Cerebellar nuclear complex (tissue), 1 donor: ENCODE measurements at places on chromosomes 11 and 22.
A peak's percentile ranks its signal among the peaks of the same experiment; 100 is the strongest.

GRCh38 chr11:65014726-65015227 is 817 bp downstream of the ARL2 start:
- no peak for DNase-seq

- DNase-seq: no peak
Observed at GRCh38 chr11:31786996-31787685, 24.0 kb downstream of the PAX6 start.

- no peak for DNase-seq
Observed at GRCh38 chr11:115334932-115335788, 169.1 kb downstream of the CADM1 start.

- DNase-seq: no peak
Observed at GRCh38 chr11:70735976-70736375, 337.6 kb downstream of the CTTN start.

DNA sequence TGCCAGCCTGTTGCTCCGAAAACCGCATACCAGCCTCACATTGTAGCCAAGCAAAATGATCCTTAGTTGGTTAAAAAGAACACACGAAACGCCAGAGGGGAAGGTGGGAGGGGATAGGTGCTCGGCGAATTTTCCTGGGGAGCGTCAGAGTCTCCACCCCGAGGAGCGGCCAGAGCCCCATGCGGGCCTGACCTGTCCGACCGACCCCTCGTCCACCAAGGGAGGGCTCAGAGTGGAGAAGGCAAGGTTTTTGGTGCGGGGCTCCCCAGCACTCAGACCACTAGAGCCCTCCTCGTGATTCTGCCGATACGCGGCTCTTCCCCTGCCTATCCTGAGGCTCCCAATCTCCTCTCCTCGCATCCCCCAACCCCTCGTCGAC is 39.6 kb downstream of the DIXDC1 start:
- peak; percentile 12 for DNase-seq

DNA sequence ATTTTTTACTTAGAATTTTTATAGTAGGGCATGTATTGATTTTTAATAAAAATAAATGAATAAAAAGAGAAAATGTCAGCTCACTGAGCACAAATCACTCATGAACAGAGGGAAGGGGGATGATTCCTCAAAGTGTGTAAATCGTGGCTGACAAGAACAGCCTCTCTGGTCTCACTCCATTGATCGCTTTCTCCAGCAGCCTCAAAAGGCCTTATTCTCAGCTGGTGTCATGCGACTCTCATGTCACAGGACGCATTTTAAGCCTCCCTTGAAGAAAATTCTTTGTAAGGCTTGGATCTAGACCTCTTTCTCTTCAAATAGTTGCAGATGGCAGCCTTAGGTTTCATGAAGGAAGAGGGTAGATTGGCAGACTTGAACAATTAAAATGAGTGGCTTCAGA is 33.9 kb upstream of the SLC5A12 start:
- no peak for DNase-seq

- no peak for DNase-seq
Observed at GRCh38 chr11:73201249-73201648, 16.8 kb upstream of the P2RY2 start.

DNA sequence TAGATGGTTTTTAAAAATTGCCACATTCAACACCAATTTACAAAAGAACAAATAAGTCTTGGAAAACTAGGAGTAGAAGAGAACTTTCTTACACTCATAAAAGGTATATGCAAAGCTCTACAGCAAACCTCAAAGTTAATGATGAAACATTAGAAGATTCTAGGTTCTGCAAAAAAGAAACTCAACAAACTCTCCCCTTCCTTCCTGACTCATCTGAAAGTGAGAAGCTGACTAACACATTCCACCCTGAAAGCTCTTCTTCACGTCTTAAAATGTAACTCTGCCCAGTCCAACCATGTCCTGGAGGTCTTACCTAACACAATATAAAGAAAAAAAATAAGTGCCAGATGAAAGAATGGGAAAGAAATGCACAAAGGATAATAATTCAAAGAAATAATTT is 218.9 kb upstream of the ISX start:
- DNase-seq: no peak

- DNase-seq: no peak
Observed at GRCh38 chr22:23579870-23580575, at the start of gene IGLL1. Gene IGLL1 (minus strand): TSS chr22:23580290. CDS start chr22:23580190, 100 bp downstream.

GRCh38 chr11:100105982-100106358 is 581.1 kb upstream of the ARHGAP42 start:
- no peak for DNase-seq

DNA sequence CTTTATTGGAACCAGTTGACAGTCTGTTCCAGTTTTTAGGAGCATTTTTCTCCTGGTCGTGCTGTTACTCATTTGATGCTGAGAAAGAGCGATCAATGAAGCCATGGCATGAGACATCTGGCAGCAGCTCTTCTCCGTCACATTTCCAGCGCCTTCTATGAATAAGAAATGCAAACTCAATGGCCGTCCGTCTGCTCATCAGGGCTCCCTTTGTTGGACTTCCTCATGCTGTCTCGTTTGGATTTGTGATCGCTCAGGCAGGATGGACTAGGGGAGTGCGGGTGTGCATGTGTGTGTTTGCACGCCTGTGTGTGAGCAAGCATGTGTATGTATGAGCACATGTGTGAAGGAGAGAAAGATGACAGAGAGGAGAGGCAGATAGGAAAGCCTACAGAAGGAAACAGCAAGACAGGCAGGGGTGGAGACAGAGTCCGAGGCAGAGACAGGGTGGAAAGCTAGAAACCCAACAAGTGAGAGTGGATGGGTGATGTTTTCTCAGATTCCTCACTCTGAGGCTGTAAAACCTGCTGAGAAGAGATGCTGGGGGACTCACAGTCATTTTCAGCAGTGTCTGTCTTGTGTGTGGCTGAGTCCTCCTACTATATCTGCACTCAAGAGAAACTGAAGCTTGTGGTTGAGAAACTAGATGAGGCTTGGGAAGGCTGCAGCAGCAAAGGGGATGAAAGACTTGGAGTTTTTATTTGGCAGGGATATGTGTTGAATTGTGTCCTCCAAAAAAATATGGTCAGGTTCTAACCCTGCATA is 56.0 kb upstream of the CLMP start:
- DNase-seq: no peak

DNA sequence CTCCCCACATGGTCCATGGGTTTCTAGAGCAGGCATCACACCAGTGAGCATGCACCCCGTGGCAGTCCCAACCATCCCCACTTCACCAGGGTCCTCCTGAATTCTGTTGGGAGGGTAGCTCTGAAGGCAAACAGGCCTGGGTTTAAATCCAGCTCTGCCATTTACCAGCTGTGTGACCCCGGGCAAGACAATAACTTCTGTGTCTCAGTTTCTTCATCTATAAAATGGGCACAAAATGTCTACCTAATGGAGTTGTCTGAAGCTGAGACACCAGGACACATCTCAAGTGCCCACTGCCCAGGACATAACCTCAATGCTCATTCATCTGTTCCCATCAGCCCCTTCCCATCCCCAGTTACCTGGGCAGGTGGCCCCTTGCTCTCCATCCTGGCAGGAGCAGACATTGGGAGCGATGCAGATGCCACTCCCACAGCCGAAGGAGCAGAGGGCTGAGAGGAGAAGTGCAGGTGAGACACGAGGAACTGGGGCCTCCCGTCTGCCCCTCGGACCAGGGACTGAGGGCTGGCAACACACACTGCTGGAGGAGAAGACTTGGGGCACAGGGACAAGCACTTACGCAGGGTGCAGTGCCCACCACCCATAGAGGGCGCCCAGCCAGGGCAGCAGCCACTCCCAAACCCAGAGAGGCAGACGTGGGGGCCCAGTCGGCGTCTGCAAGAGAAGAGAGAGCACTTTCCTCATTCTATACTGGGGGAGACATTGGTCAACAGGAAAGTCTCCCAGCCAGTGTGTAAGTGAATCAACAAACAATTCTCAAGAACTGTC is 4.0 kb downstream of the VWCE start:
- no peak for DNase-seq

- no peak for DNase-seq
Observed at GRCh38 chr11:132937016-132937415, 595.3 kb downstream of the OPCML start.

- no peak for DNase-seq
Observed at GRCh38 chr11:19467904-19468303, 227.2 kb upstream of the E2F8 start.

GRCh38 chr11:83249445-83249844 is 36.7 kb downstream of the CCDC90B start:
- no peak for DNase-seq

GRCh38 chr22:43047605-43048004 is 32.7 kb upstream of the PACSIN2 start:
- no peak for DNase-seq

- DNase-seq: no peak
Observed at GRCh38 chr11:117831661-117832415, 7.3 kb upstream of the FXYD2 start.

DNA sequence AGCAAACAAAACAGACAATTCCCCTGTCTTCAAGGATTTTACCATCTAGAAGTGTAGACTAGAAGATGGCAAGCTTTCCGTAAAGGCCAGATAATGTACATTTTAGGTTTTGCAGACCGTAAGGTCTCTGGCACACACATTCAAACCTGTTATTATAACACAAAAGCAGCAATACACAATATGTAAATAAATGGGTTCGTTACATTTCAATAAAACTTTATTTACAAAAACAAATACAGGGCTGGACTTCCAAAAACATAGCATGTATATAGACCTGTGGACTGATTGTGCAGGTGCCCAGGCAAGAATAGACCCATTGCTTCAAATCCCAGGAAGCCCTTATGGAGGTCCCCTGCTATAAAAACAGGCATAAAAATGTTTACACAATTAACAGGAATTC is 27.1 kb upstream of the MS4A6A start:
- no peak for DNase-seq

DNA sequence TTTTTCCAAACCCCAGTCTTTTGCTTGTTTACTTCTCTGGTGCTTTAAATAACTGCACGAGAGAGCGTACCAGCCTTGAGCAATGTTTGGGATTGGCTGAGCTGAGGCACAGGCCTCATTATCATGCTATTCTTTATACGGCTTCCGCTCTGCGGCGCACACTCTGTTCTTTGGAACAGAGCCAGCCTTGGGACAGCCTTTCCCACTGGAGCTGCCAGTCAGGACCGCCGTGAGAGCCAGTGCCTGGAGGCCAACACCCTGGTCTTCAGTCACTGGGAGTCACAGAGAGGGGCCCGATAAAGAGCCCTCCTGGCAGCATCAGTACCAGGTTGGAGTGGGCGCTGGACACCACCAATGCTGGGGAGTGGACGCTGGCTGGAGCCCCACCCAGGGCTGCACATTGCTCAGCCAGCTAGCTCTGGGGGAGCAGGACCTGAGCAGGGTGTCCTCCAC is 125.6 kb downstream of the BCR start:
- DNase-seq: peak; percentile 29

DNA sequence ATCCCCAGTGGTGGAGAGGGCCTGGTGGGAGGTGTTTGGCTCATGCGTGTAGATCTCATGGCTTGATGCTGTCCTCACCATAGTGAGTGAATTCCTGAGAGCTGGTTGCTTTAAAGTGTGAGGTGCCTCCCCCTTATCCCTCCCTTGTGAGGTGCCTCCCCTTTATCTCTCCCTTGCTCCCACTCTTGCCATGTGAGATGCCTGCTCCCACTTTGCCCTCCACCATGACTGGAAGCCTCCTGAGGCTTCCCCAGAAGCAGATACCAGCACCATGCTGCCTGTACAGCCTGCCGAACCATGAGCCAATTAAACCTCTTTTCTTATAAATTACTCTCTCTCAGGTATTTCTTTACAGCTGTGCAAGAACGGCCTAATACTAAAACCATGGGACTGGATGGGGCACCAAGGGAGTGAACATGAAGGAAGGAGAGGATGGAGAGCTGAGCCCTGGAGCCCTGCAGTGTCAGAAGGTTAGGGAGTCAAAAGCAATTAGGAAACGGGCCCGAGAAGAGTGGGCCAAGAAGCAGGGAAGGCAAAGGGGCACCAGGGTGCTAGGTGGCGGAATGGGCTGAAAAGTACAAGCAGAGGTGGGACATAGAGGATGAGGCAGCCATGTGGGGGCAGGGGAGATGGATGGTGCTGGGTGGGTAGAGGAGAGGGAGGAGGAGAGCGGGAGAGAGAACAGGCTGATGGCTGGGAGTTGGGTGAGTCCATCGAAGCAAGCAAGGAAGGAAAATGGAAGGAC is 9.4 kb downstream of the IFITM10 start:
- DNase-seq: no peak

DNA sequence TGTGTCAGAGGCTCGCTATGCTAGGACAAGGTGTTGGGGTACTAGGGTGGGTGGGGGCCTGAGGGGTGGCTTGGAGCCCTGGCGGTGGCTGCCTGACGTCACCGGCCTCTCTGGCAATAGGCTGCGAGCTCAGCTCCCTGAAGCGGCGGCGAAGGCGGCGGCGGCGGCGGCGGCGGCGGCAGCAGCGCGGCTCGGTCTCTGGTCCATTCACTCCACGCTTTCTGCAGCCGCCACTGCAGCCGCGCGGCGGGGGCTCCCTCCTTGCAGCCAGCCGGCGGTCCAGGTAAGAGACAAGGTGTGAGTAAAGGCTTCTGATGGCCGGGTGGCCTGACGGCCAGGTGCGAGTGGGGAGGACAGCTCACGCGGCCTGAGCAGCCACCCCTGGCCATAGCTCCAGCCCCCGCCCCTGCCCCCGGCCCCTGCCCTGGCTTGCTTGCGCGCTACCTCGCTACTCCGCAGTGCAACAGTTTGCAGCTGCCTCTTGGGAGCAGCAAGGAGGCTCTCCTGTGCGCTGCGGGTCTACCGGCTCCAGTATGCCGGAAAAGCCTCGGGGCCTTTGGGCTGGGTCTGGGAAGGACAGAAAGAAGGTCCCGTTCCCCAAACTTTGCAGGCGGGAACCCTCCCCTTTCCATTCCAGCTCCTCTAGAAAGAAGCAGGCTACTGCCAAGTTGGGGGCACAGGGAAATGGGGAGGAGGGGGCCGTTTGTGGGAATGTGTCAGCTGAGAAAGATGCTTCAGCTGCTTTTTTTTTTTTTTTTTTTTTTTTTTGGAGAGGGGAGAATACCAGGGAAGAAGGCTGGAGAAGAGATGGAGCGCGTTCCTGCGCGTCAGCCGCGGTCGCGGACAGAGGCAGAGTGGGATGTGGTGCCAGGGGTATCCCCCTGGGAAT is at the start of gene C11orf87:
Gene C11orf87 (plus strand): TSS at position 210 of the 889 bp plus-strand sequence. CDS start 1,444 bp downstream, outside the sequence.
- no peak for DNase-seq

GRCh38 chr11:8717876-8718753 is 35.5 kb downstream of the RPL27A start:
- DNase-seq: no peak

GRCh38 chr11:114135737-114136151 is 76.2 kb downstream of the ZBTB16 start:
- DNase-seq: no peak

DNA sequence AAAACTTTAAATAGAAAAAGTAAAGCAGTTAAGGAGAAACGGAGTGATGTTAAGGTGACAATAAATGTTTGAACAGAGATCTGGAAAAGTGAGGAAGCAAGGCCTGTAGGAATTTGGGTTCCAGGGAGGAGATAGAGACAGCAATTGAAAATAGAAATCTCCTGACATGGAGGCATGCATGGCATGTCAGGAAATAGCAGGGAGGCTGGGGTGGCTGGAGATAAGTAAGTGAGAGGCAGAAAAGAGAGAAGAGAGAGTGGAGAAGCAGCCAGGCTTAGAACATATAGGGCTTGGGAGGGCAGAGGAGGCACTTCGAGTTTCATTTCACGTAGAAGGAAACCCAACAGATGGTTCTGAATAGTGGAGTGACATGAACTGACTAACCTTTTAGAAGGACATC is 185.5 kb downstream of the LRRC4C start:
- DNase-seq: no peak

GRCh38 chr11:103963648-103964047 is 72.8 kb upstream of the DDI1 start:
- DNase-seq: no peak
